ENCODE measurements at places on chromosomes 6 and 20.

DNA sequence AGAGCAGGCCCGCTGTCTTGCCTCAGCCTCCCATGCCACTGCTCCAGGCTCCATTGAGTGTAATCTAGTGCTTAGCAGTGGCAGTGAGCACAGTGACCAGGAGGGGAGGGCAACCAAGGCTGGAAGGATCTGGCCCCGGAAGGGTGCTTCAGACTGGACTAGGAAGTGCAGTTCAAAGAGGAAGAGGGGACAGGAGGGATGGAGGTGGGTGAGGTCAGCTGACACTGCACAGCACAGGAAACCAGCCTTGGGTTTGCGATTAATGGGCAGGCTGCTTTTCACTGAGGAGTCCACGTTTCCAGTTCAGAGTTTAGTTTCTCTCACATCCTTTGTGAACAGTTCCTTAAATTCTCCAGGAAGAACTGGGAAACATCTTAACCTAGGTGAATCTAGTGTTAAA lies 46.9 kb downstream of the CDS2 start:
- DNase-seq, result no peak

GRCh38 chr6:63504777-63505384 lies 67.4 kb upstream of the LOC128125822 start:
- peak; percentile 33 for DNase-seq

DNA sequence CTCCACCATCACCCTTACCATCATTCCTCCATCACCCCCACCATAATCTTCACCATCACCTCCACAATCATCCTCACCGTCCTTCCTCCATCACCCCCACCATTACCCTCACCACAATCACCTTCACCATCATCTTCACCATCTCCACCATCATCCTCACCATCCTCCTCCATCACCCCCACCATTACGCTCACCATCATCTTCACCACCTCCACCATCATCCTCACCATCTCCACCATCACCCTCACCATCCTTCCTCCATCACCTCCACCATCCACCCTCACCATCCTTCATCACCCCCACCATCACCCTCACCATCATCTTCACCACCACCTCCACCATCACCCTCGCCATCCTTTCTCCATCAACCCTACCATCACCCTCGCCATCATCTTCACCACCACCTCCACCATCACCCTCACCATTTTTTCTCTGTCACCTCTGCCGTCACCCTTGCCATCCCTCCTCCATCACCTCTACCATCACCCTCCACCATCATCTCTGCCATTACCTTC lies 33.1 kb upstream of the MPC1 start:
- no peak for DNase-seq

GRCh38 chr6:156917213-156917612 lies 140.0 kb downstream of the ARID1B start:
- no peak for DNase-seq

GRCh38 chr6:62354261-62354660 lies 68.2 kb upstream of the KHDRBS2 start:
- DNase-seq, result no peak

GRCh38 chr6:4370066-4370465 lies 234.7 kb upstream of the ECI2 start:
- no peak for DNase-seq

DNA sequence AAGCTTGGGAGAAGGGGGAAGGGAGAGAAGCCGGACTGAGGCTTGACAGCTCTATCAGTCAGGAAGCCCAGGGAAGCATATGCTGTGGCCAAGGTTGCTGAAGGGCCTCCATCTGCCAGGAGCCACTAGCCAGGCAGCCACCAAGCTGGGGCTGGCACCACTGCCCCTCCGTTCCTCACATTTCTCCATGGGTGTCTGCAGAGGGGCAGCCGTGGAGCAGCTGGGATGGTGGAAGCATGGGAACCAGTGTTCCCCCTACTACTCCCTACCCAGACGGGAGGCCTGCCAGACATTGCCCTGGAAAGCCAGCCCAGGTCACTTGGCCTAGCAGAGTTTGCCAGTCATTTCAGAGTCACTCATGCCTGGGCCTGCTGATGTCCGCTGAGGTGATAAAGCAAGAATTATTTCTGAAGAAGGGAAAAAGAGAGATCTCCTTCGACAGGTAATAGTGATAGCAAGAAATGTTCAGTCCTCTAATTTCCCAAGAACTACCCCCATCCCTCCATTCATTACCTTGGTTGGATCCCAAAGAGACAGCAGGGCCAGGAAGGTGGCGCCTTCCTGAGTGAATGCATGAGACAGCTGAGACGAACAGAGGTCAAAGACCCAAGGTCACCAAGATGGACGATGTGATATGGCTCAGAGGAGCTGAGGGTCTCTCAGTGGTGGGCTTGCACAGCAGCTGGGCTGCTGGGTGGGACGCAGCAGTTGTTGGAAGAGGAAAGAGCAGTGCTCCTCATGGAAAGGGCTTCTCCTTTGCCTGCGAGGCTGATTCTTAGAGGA lies 21.9 kb downstream of the SNPH start:
- DNase-seq, result no peak

DNA sequence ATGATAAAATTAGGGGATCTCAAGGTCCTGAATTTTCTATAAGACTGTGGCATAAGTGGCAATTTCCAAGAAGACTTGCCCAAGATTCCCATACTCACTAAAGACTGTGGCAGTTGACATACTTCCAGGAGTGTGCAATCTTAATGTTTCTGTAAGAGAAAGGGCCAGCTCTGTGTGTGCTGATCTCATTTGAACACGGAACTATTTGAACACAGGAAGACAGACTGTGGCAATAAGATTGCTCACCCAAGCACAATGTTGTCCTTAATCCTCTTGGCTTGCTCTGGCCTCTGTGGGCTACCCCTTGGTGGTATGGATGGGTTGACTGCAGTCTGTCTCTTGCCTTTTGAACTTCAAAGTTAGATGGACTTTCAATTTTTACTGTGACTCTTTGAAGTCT lies 151.4 kb downstream of the PHF3 start:
- DNase-seq, result no peak

DNA sequence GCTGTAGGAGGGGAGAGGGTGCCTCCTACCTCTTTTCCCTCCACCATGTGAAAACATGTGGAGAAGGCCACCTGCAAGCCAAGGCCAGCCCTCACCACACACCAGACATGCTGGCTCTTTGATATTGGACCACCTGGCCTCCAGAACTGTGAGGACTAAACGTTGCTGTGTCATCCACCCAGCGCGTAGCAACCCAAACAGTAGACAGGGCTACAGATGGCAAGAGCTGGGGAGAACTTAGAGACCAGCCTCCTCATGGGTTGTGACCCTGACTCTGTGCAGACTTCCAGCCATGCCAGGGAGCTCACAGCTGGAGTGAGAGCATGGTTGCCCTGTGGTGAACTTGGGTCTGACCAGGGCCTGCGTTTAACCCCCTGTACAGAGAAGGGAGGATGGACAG lies 195.9 kb upstream of the CST7 start:
- DNase-seq, result no peak

DNA sequence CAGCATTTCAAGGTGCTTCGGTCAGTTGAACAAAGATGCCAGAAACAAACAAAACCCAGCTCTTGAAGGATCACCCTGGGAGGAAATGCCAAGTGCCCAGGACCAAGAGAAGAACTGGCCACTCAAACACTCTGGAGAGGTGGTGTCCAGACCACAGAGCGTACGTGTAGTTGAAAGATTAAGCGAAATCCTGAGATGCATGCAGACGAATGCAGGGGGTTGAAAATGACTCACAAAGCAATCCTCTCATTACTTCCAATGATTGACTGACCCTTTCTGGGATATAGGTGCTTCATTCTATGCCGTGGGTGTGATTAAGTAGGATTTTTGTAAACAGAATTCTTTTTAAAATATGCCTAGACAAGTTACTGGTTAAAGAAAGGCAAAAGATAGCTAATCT lies 71.5 kb upstream of the ATXN1 start:
- DNase-seq, result no peak

GRCh38 chr20:1818895-1819294 lies 76.3 kb upstream of the SIRPA start:
- DNase-seq, result no peak

DNA sequence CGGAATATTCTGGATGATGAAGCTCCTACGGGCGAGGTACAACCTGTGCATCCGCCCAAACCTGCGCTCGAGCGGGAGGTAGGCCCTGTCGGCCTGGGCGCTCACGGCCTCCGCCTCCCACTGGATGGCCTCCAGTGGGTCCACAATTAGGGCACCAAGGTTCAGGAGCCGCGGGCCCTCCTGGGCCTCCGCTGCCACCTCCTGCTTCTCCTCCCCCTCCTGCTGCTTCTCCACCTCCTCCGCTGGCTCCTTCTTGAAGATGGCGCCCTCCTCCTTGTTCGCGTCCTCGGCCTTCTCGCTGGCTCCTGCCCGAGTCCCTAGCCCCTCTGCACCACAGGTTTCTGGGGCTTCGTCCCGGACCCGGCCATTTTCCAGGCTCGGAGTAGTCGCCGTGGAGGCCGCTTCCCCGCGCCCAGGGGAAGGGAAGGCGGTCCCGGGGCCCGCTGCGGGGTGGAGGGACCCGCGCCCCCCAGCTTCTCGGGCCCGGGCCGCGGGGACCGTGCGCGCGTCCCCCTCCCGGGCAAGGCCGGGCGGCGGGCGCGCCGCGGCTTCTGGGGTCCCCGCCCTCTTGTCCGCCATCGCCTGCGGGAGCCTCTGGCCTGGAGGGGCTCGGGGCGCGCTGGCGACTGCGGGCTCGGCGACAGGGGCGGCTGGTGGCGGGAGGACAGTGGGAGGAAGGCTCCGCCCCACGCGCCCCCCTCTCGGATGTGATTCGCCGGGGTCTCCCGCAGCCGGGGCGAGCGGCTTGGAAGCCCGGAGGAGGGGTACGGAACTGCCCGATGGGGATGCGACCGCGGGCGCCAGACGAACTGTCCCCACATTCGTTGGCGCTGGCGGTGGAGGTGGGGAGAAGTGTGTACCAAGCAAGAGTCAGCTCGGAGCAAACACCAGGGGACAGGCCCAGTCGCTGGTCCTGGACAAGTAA lies 17.6 kb downstream of the PLAGL2 start:
- DNase-seq, result no peak

GRCh38 chr20:3479759-3480615 lies 9.2 kb downstream of the ATRN start:
- DNase-seq, result no peak

DNA sequence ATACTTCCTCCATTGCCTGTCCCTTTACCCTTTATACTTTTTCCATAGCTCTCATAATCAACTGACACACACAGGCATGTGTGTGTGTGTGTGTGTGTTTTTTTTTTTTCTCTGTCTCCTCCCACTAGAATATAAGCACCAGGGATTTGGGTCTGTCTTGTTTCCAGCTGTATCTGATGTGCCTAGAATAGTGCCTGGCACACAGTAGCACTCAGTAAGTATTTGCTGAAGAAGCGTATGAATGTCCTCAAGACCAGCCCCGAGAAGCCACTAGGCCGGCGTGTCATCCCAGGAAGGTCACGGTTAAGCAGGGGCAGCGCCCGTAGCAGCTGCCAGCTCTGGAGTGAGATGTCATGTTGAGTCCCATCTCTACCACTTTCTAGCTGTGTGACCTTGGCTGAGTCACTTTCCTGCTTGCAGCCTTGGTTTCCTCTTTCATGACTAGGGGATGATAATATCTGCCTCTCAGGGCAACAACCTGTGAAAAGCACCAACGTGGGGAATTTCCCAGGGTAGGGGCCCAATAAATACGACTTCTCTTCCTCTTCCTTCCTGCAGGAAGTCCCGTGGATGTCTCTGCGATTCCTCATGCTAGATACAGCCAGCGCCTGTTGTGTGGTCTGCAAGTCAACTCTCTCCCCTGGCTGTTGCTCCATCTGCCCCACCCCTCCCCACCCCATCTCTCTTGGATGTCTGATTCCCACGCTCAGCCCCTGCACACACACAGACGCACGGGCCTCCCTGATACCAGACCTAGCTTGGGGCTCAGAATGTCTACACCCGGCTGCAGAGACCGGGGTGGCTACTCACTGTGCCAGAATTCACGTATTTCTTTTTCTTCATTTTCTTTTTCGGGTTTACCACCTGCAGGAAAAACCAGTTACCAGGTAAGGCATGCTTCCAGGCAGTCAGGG lies 58.1 kb downstream of the RAB44 start:
- DNase-seq, result no peak

- DNase-seq, result no peak
These were observed 46.7 kb downstream of the KCNK5 start for GRCh38 chr6:39182604-39183003.

All from Panc1 (cell line).